Astrocyte of the spinal cord (primary cell): ENCODE measurements at places on chromosomes 3 and 15.

DNA sequence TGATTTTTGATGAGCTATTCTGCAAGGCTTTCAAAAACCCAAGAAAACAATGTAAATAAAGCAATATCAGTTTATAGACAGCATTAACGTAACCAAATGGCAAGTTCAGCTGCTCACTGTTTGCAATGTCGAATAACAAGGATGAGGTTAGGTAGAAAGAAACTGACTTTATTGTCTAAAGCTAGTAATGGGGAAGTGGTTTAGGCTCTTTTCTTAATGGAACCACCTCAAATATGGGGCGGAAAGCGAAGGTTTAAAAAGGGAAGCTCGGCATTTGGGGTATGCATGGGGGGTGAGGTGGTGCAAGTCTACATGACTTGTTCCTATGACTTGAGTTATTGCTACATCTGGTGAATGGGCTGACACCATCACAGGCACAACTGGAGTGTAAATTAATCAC is 1060.2 kb downstream of the NSUN3 start:
- no peak for DNase-seq

GRCh38 chr3:162780313-162780712 is 1283.7 kb downstream of the OTOL1 start:
- no peak for DNase-seq

- no peak for DNase-seq
Observed at GRCh38 chr3:172170841-172171240, 131.5 kb downstream of the FNDC3B start.

- DNase-seq: peak; percentile 79
Observed at GRCh38 chr3:120448756-120449155, 2.0 kb downstream of the FSTL1 start.

- DNase-seq: no peak
Observed at GRCh38 chr15:33029109-33029652, 165.3 kb downstream of the FMN1 start.

GRCh38 chr3:50204804-50205412 is at the start of gene SLC38A3:
TSS of gene SLC38A3 (plus strand) at chr3:50205271. CDS start at chr3:50214200, 8,929 bp downstream.
- no peak for DNase-seq

GRCh38 chr15:26311710-26312236 is 448.6 kb upstream of the ATP10A start:
- DNase-seq: no peak

DNA sequence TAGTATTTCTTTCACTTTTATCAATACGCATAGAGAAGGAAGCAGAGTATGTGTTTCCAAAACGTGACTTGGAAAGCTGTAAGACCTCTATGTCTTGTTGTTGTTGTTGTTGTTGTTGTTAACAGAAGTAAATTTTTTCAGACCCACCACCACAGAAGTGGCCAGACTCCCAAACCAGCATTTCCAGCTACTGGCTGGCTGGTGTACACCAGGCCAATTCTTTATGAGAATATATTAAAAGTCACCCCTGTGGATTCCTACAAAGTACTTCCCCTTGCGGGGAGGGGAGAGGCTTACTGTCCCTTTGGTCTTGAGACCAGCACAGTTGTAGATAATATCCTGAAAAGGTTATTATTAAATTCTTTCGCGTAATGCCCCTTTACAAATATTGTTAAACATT is 1.6 kb upstream of the FOXP1 start:
- peak; percentile 38 for DNase-seq

GRCh38 chr3:87968668-87969067 is 90.1 kb downstream of the CGGBP1 start:
- DNase-seq: no peak

- DNase-seq: peak; percentile 70
Observed at GRCh38 chr15:40985541-40986330, 32.5 kb downstream of the CHAC1 start.

DNA sequence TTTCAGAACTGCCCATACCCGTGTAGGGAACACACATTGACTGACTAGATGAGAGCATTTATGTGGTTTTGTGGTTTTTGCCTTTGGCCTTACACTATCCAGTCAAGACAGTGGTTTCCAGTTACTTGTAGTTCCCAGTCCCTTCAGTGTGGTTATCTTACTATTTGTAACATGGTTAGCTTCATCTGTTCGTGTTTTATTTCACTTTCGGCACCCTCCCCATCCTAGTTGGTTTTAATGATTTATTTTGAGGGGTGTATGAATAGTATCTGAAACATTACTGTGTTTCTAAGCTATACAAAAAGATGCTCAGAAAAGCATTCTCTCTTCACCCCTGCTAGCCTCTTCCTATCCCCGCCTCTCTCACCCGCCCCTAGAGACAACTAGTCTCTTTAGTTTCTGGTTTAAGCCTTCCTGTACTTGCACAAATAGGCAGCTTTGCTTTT is 14.1 kb downstream of the LYSMD4 start:
- DNase-seq: peak; percentile 90

GRCh38 chr3:184568924-184569829 is 7.6 kb downstream of the EPHB3 start:
- DNase-seq: peak; percentile 96

DNA sequence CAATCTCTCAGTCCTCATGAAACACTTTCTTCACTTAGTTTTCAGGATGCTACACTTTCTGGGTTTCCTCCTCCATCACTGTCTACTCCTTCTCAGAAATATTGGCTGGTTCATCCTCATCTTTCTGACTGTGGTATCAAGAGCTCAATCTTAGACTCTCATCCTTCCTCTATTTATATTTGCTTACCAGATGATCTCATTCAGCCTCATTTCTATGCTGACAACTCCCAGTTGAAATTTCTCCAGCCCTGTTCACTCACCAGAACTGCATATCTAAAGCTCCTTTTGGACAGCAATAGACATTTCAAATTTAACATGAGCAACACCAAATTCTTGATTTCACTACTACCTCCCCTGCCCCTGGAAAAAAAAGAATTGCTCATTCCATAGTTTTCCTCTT is 48.0 kb upstream of the FBN1 start:
- DNase-seq: peak; percentile 55

GRCh38 chr3:156978481-156978961 is 152.4 kb downstream of the LEKR1 start:
- DNase-seq: peak; percentile 8

DNA sequence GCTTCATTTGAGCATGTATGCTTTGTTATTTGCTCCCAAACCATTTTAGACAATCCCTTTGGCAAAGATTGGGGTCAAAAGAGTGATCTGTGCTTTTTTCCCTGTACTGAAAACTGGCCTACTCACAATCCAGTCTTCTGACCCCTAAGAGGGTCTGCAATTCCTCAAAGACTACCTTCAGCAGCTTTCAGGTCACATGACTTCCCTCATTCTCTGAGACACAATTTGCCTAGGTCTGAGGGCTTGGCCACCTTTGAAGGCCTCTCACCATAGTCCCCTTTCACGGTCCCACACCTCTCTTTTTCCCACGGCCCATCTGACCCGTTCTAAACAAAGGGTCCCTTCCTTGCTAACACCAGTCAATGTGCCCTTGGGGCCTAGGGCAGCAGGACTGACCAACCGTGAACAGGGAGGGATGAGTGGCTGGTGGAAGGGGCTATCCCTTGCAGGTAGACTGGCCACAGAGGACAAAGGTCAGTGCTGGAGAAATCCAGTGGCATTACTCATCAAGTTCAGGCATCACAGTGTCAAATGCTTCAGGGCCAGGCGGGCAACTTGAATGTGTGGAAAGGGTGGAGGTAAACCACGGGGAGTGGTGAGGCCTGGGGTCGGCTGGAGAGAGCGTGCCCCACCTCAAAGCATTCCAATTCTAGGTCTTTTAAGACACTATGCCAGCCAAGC is 10.8 kb downstream of the RASL12 start:
- DNase-seq: no peak

- no peak for DNase-seq
Observed at GRCh38 chr3:4501927-4502326, 8.8 kb downstream of the ITPR1 start.

DNA sequence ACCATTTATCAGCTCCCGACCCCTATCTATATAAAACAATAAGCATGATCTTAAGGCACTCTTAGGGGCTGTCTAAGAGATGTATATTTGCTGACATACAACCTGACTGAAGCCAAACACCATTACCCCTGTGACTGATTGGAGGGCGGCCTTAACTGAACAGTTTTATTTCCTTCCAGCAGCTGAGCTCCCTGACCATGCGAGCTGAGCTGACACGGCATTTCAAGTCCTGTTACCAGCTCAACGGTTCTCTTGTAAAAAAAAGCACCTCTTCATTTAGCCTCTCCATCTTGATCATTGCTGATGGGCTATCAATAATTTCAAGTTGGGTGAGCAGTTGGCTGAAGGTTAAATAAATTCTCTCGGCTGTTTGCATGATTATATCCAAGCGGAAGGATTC is 33.4 kb upstream of the BNIP2 start:
- DNase-seq: no peak

- DNase-seq: no peak
Observed at GRCh38 chr15:63772520-63772919, 61.2 kb downstream of the HERC1 start.

- no peak for DNase-seq
Observed at GRCh38 chr3:43606284-43606683, 15.5 kb downstream of the ANO10 start.

- DNase-seq: peak; percentile 26
Observed at GRCh38 chr15:56598991-56599390, 134.1 kb upstream of the MNS1 start.

DNA sequence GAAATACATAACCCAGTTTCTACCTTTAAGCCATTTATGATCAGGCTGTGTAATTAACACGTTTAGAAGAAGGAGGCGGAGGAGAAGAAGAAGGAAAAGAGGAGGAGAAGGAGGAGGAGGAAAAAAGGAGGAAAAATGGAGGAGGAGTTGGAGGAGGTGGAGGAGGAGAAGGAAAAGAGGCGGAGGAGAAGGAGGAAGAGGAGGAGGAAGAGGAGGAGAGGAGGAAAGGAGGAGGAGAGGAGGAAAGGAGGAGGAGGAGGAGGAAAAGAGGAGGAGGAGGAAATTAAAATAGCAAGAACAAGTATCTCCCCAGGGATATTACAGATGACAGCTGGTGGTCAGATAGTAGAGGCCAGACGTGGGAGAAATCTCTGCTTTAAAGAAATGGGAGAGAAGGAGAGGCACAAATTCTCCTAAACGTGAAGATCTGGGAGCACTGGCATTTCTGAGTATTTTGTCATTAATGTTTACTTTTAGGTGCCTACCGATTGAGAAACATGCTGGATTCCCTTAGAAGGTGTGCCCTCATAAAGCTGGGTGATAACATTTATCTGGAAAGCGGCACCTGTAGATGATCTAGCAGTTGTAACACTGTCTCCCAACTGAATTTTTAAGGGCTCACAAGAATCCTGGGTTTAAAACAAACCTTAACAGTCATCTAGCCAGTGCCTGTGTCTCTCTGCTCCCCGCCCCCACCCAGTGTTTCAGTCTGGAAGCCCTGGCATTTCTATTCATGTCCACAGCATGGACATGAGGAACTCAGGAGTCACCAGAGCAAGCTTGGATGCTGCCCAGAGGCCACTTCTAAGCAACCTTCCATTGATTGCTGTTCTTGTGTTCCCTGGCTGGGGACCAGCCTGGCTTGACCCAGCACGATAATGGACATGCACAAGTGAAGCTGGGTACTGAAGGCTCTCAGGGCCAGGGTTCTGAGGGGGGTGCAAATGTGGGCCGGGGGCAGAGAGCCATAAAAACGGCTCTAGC is 75.2 kb downstream of the CHRNA7 start:
- DNase-seq: no peak

- DNase-seq: no peak
Observed at GRCh38 chr15:69704229-69704628, 251.6 kb downstream of the RPLP1 start.

DNA sequence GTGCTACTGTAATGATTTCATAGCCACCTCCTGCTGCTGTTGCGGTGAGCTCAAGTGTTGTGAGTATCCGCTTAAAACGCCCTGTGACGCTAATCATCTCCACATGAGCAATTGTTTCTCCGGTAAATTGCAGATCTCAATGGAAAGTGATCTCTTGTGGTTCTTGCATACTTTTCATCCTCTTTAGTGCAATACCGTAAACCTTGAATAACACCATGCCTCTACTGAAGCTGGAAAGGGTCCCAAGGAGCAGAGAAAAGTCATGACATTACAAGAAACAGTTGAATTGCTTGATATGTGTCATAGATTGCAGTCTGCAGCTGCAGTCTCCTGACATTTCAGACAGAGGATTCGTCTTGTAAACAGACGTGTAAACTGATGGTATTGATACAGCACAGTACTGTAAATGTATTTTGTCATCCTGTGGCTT is 6.0 kb upstream of the CEMIP start:
- DNase-seq: peak; percentile 85

DNA sequence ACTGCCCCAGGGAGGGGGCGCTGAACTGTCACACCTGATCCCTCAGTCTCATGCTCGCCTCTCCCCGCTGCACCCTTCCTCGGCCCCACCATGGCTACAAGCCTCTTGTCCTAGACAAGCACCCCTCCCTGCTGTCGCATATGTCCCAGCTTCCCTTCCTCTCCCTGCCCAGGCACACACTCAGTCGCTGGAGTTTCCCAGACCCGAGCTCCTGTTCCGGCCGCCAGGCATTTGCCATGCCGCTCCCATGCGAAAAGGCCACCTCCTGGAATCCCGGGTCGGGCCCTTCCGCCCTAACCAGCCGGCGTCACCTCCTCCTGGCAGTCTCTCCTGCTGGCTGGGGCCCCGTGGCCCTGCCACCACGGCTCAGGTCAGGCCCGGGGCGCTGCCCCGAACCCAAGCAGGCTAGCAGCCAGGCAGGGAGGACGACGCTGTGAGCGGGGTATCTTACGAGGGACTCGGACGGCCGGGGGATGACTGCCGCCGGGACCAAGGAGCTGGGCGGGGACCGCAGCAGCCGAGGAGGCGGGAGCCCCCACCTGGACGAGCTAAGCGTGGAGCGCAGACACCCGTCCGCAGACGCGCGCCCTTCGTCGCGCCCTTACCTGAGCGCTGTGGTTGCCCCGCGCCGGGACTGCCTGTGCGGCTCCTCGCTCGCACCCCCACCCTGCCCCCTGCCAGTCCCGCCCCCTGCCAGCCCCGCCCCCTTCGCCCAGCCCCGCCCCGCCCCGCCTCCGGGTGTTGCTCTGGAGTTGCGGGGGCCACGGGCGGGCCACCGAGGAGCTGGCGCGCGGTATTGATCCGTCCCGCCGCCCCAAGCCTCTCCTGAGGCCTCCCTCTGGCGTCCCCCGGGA is at the start of gene ALS2CL:
TSS of gene ALS2CL (minus strand) at position 642 of the 854 bp plus-strand sequence. CDS start 4,239 bp downstream, outside the sequence.
- no peak for DNase-seq
